Osteoblast (primary cell): ENCODE measurements at places on chromosomes 6 and 20. TPM values are rescaled to one million over a fixed set of nuclear protein-coding genes. Genes with fewer than 3 reads are reported as not detected.

- DNase-seq: no peak
Measured at GRCh38 chr20:54469293-54469692, 6.1 kb upstream of the DOK5 start.

GRCh38 chr6:137490006-137490905 lies 3.9 kb downstream of the OLIG3 start:
- DNase-seq: no peak

DNA sequence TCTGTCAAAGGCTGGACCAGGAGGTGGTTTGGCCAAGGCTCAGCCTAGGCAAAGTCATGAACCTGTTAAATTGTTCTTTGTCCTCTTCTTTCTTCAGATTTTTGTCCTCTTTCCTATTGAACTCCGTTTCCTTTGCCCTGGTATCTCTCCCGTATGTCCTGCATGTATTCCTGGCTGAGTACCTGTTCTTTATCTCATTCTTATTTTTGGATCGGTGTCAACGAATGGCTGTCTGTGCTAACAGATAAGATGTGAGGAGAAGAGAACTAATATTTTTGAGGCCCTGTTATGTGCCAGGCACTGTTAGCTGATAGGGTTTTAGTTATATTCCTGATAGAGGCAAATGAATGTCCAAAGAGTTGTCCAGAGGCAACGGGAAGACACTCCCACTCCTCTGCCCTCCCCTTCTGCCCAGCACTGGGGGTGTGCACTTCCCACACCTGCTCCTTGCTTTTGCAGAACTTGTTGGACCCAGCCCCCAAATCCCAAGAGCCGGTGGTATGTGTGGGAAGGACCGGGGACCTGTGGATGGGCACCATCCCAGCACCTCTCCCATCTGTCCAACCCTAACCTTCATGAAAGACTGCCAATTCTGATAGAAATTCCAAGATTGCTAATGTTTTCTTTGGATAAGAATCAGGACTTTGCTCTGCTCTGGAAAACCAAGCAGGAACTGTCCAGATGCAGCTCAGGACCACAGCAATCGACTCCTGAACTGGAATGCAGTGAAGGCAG lies 20.6 kb downstream of the MMP24OS start:
- DNase-seq: peak; percentile 83

The SOBP gene
- total RNA-seq: 3.6 and 12.1 TPM in 2 replicates

DNA sequence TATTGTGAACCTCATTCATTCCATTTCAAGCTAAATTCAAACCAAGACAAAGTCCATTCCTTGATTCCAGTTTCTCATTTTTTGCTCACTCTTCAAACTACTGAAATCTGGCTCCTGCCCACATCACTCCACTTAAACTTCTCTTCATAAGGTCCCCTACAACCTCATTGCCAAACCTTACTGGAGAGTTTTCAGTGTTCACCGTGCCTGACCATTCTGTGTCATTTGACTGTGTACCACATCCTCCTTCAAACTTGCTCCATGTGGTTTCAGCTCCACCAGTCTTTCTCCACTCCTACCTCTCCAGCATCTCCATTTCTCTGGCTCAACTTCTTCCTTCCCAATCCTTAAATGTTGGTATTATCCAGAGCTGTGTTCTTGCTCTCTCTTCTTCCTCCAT lies 38.5 kb upstream of the TAB2 start:
- no peak for DNase-seq

DNA sequence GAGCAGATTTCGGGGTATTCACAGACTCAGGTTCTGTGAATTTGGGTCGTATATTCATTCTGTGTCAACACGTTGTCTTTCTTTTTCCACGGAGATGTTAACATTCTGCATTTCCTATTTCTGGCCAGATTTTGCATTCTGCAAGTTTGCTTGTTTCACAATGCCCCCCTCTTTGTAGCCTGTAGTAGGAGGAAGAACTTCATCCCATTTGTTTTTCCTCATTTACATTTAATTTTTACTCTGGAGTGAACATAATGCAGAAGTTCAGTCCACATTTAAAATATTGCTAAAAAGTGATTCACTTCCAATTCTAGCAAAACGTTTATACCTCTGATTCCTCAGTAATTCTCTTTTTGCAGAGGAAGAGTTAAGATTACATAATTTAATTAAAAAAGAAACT lies 12.9 kb downstream of the TAGAP start:
- DNase-seq: no peak

GRCh38 chr6:91626911-91627310 lies 1040.0 kb upstream of the MAP3K7 start:
- no peak for DNase-seq

DNA sequence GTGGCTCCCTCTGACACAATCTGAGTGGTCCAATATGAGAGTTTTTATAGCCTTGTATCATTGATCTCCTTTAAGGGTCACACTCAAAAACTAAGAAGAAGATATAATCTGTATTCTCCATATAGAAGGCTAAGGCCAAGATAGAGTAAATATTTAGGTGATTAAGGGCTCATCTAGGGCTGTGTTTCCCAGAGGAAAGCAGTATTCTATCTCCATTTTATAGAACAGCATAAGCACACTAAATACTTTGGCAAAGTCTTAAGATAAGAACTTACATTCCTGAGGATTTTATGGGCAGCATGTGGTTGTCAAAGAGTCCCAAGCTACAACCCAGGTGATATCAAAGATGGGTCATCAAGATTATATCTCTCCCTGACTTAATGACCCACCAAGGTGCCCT lies 377.6 kb downstream of the KIF16B start:
- DNase-seq: no peak

DNA sequence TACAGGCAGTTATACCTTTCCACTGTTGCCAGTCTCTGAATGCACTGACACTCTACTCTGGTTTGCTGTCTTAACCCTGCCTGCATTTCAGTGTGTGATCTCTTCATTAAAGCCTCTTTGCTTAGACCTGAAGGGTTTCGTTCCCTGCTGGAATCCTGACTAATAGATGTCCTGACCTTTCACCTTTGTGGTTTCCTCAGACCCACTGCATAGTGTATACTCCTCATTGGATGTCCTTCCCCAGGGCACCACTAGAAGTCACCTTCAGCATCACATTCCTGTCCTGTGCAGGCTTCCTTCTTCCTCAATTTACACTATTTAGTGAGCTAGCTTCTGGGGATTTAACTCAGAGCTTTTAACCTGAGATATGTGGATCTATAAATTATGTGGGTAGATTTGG lies 120.6 kb downstream of the RCAN2 start:
- DNase-seq: no peak

The ZKSCAN8 gene
- total RNA-seq: 25.7 and 27.4 TPM in 2 replicates

The POPDC3 gene
- 32.6 and 41.8 TPM in 2 replicates for total RNA-seq

The MARCKS gene
- 535 and 570 TPM in 2 replicates for total RNA-seq

The CLVS2 gene
- not detected in 2 replicates for total RNA-seq

- no peak for DNase-seq
Measured at GRCh38 chr6:159977255-159977903, 8.5 kb downstream of the IGF2R start.

GRCh38 chr6:119308048-119308570 lies 41.5 kb downstream of the MAN1A1 start:
- no peak for DNase-seq

The SLC22A16 gene
- 0.36 TPM in 1 of 2 replicates, not detected in the other for total RNA-seq

DNA sequence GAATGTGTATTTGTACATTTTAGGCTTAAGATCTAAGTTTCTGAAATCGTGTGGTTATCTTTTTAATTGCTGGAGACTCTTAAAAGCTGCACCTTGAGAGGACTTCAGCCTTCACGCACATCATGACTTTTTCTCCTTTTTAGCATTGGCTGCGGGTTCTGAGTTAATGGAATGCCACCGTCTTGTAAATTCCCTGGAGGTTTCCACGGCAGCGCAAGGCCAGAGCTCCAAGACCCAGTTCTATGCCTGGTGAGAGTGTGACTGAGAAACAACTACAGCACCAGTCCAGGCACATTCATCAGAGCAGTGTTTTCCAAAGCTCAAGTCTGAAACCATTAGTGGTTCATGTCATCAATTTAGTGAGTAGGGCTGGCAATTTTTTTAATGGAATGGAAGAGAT lies 23.0 kb downstream of the PRR18 start:
- no peak for DNase-seq

DNA sequence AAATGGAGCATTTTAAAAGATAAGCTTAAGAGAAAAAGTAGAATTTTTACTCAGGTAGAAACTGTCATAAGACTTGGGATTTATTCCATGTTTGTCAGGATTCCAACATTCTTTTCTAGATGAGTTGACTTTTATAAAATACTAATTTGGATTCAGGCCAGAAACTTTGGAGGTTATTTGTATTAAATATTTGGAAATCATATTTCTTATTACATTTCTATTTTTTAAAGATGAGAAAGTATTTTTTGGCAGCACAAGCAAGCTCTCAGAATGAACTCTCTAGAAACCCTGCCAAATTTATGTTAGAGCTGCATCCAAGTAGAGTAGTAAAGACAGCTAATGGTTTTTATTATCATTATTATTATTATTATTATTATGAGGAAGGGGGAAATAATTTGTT lies 1014.9 kb upstream of the GJE1 start:
- DNase-seq: no peak

DNA sequence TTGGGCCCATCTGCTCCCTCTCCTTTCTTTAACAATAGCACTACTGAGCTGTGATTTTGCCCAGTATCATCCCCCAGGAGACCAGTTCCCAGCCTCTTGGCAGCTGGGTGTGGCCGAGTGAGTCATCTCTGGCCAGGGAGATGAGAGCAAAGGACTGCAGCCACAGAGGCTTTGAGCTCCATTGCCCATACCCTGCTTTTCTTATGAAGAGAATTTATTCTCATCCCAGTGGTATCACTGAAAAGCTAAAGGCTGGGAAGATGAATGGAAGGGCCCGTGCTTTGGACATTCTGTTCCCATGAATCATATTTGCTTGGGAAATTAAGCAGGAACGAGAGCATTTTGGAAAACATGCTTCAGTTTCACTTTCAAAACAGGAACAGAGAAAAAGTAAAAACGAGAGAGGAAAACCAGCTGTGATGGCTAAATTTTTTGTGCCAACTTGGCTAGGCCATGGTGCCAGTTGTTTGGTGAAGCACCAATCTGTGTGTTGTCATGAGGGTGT lies 14.9 kb downstream of the CST3 start:
- DNase-seq: peak; percentile 94

- DNase-seq: no peak
Measured at GRCh38 chr6:84280639-84281038, 53.2 kb upstream of the CEP162 start.

GRCh38 chr20:19025430-19026120 lies 186.9 kb upstream of the SLC24A3 start:
- DNase-seq: peak; percentile 44

DNA sequence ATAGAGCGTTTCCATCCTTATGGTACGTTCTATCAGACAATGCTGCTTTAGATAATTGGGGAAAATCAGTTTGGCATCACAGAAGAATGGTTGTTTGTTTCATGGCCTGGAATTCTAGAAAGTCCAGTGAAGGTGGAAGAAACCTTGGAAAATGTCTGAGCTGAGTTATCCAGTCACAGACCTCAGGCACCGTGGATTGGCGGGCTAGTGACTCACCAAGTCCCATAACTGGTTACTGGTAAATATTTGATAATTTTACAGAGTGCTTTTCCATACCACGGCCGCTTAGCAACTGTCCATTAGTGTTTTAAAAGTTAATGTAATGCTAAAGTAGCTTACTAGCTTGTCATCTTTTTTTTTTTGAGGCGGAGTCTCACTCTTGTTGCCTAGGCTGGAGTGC lies 99.4 kb downstream of the SLC35B3 start:
- no peak for DNase-seq

DNA sequence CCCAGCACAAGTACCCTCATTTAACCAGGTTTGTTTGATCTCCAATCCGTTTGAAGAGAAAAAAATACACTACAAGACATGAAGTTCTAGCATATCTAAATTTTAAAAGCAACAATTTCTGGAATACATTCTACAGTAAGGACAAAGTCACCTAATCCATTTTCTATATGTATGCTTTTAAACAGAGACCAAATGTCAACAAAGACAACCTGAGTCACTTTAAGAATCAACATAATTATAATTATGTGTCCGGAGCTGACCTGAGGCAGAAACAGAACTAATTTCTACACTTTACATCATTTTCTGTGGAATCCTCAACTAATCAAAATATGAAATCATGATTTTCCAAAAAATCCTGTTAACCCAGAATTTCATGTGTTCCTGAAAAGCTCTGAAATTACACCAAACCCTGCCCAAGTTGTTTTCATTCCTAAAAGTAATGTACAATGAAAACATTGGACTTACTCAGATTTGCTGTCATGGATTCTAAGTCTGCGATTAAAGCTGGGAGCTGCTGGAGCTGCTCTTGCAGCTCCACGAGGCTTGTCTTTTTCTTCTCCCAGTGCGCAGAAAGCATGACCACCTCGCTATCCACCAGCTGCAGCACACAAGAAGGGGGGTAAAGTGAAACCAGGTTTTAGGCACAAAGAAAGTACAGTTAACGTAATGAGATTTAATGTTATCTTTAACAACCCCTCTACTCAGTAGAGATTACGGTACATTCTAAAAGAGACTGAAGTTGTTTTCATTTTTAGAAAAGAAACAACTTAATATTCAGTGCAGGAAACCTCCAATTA lies 35.8 kb downstream of the DTNBP1 start:
- DNase-seq: no peak

DNA sequence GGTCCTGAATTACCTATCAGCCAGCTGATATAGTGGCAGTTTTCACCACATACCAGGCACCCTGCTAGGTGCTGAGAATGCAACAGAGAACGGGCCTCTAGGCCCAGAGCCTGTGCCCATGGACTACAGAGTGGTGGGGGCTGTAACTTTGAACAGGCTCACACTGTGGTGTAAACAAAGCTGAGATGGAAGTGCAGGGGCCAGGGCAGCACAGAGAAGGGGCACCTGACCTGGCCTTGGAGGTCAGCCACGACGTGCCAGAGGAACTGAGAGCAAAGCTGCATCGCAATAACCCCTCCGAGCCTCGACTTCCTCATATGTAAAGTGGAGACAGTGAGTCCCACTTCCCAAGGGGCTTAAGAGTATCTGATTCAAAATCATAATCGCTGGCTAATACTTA lies 105.8 kb downstream of the MAFB start:
- DNase-seq: no peak

DNA sequence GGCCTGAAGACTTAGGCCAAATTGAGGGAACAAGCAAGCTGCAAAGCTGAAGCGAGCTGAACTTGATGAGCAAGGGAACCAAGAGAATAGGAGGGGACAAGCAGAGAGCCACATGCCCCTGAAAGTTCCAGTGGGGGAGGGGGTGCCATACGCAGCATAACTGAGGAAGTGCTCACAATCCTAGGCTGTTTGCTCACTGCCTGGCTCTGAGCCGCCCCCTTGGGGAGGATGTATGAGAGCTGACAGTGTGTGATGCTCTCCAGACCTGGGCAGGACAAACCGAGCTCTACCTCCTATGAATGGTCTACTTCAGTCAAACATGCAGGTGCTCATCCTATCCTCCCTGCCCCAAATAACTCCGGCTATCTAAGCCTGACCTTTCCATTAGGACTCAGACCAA lies 52.1 kb downstream of the FAXC start:
- DNase-seq: no peak

DNA sequence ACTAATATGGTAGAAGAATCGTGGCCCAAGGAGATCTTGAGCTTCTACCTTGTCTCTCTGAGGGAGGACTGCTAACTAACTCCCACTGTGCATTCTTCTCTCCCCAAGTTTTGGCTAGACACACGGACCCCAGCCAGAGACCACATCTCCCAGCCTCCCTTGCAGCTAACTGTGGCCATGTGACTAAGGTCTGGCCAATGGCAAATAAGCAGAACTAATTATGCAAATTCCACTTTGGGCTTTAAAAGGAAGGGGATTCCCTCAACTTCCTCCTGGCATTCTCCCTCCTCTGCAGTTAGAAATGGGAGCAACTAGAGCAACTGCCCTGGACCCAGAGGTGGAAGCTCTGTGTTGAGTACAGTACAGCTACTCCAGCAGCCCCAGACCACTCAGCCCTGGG lies 15.4 kb downstream of the BPIFA2 start:
- DNase-seq: no peak

The PM20D2 gene
- total RNA-seq: 2.4 and 2.9 TPM in 2 replicates

GRCh38 chr6:125251516-125252220 lies 50.1 kb downstream of the HDDC2 start:
- no peak for DNase-seq
